ENCODE measurements at places on chromosomes 5 and 9.

DNA sequence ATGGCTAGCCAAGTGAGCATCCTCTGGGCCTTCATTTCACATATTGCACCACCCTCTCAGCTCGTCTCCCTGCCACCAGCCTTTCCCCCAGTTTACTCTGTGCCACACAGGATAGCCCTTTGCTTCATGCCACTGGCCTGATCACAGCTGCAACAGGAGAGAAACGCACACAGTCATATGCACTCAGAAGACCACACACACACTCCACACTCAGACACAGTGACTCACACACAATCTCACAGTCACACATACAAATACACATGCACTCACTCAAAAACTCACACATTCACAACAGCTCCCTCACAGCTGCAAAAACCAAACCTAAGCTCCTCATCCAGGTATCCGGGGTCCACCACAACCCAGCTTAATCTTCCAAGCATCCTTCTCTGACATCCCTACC is 38.7 kb downstream of the TTC39B start:
- DNase-seq, result no peak

DNA sequence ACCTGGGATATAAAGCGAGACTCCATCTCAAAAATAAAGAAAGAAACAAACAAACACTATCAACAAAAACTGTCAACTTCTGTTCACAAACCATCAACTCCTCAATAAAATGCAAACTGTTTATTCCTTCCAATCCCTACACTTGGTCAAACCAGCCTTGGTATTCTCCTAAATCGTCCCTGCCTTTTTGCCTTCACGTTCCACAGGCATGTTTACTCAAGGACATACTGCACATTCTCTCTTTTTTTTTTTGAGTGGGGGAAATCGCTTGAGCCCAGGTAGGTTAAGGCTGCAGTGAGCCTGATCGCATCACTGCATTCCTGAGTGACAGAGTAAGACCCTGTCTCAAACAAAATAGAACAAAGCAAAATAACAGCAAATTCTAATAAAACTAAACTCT is 13.0 kb downstream of the UBAP2 start:
- DNase-seq, result no peak

GRCh38 chr5:139049780-139050179 is 148.4 kb downstream of the SIL1 start:
- DNase-seq, result no peak

DNA sequence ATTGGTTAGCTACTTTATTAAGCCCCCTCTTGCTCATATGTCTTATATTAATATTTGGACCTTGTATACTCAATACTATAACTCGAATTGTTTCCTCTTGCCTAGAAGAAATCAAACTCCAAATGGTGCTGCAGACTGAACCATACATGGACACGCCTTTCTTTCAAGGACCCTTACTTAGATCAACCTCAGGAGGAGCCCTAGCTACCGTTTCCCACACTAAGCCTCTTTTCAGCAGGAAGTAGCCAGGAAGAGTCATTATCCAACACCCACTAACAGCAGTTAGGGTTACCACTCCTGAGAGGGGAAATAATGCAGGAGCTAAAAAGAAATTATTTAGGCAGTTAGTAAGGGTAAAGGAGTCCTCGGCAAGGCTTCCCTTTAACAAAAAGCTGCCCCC is 243.8 kb upstream of the PUM3 start:
- no peak for DNase-seq

DNA sequence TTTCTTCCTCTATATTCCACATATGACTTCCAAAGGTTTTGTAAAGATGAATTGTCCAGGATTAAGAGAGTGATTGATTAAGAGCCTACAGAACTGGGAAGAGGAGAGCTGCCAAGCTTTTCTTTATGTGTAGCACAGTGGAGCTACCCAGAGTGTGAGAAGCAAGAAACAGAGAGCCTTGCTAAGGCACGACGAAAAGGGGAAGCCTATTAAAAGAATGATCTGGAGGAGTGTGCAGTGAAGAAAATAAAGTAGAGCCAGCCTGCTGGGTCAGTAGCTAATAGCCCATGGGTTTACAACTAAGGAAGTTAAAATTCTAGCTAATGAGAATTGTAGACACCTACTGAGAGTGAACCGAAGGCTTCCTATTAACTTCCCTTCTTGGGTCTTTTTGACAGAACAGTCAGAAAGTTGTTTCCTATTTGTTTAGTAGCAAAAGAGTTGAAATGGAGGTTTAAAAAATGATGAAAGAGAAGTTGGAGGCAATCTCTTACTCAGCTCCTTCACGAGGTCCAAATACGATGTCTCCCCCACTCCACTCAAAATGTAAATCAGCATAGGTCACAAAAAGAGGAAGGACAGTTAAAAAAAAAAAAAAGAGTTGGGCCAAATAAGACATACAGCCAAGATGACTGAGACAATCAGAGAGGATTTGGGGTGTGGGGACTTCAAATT is 957 bp upstream of the PRR16 start:
- DNase-seq, result no peak

DNA sequence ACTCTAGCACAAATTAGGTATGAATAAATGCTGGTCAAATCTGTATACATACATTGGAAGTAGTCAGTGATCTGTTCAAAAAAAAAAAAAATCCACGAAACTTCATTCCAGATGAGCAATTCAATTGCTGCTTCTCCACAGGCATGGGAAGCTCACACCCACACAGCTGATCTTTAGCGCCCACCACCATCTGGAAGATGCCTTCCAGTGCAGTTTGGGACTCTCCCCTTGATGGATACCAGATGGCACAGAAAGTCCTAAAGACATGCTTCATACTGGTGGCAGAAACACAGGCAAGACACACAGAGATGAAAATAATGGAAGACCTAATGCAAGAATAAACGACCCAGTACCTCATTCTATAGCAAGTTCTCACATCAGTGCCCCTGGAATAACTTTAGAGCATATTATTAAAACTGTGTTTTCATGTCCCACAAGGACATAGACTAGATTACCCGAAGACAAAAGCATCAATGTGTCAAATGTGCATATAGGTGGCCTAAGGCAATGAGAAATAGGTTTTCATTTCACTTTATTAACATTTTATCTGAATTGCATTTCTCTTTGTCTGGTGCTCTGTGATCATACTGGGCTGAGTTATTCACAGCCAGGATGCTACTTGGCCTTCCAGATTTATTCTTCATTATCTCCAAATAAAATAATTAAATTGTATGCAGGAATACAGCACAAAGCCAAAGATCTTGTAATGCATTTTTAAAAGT is 135.4 kb upstream of the TAS2R1 start:
- peak; percentile 43 for DNase-seq

GRCh38 chr5:115333164-115333563 is 36.7 kb upstream of the CCDC112 start:
- DNase-seq, result no peak

DNA sequence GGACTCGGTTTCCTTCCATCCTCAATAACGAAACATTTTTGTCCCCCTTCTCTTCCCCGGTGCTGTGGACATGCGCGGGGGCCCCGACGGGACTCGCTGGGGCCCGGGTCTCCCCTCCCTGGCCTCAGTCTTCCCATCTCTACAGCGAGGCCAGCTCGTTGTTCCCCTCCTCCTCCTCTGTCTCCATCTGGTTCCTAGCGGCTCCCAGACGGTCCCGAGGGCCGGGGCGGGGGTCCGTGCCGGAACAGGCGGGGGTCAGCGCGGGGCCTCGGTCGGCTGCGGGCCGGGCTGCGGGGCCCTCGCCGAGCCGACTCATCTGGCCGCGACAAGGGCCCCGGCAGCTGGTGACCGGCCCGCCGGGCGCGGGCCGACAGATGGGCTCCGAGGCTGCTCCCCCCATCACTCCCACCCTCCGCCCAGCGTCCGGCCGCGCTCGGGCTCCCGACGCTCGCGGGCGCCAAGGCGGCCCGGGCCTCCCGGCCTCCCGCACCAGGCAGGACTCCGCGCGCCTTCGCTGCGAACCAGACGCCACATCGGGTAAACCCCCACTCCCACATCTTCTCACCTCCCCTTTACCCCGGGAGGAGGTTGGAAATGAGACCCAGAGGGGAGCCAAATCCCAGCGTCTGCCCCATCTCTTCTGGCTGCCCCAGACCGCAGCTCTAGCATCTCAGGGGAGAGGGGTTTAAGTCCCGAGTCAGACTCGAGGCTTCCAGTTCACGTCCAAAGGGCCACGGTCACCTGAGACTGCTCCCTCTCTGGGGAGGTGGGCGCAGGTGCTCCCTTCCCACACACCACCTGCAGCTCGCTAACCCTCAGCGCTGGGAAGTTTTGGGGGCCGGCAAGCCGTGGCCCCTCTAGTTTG is 8.1 kb downstream of the BARHL1 start:
- DNase-seq, result no peak

GRCh38 chr5:131991593-131992324 is 19.7 kb downstream of the ACSL6 start:
- DNase-seq, result no peak

GRCh38 chr9:136942112-136942880 is 2.2 kb downstream of the FBXW5 start:
- DNase-seq, result no peak

Data from ELR (cell line).